ENCODE measurements at places on chromosomes 4 and X. TPM values are rescaled to one million over a fixed set of nuclear protein-coding genes. Genes with fewer than 3 reads are reported as not detected.

Gene MRPL1
- 28.7 TPM for total RNA-seq

Gene GPR173
- total RNA-seq = 3.4 TPM

Gene IL2
- total RNA-seq = not detected

Gene GPRASP1
- total RNA-seq = 2.1 TPM

Gene SPACA5B
- total RNA-seq = not detected

Gene ZNF81
- total RNA-seq = 3.9 TPM

Gene MAGEA11
- 0.18 TPM for total RNA-seq

Gene ADAMTS3
- total RNA-seq = 5.5 TPM

Gene GBA3
- not detected for total RNA-seq

Gene ERAS
- total RNA-seq = not detected

Gene GPR143
- total RNA-seq = 32.1 TPM

Gene MAOA
- 23.3 TPM for total RNA-seq

Gene USP26
- not detected for total RNA-seq

Gene REPS2
- total RNA-seq = 0.31 TPM

Gene HPGDS
- 0.21 TPM for total RNA-seq

Gene PNMA6A
- total RNA-seq = 7.5 TPM

Gene ETDA
- not detected for total RNA-seq

Gene CCDC120
- 4.7 TPM for total RNA-seq

Gene ACSL1
- total RNA-seq = 3.2 TPM

Gene RBMXL3
- total RNA-seq = not detected

Gene GATA1
- not detected for total RNA-seq

Gene SCML2
- total RNA-seq = 13.5 TPM

Gene MAGEA4
- total RNA-seq = 138 TPM

Gene PWWP3B
- 0.52 TPM for total RNA-seq

Gene AMBN
- total RNA-seq = not detected

Gene ELF4
- total RNA-seq = 4.3 TPM

Measured in H7 (cell line).